GM06990 (cell line): ENCODE measurements at places on chromosomes 3 and 15.
A peak's percentile ranks its signal among the peaks of the same experiment; 100 is the strongest.

GRCh38 chr3:108051005-108051404, 39.8 kb downstream of the CD47 start:
- no peak for DNase-seq

- no peak for DNase-seq
Observed at GRCh38 chr15:49225572-49226281, 55.7 kb downstream of the GALK2 start.

DNA sequence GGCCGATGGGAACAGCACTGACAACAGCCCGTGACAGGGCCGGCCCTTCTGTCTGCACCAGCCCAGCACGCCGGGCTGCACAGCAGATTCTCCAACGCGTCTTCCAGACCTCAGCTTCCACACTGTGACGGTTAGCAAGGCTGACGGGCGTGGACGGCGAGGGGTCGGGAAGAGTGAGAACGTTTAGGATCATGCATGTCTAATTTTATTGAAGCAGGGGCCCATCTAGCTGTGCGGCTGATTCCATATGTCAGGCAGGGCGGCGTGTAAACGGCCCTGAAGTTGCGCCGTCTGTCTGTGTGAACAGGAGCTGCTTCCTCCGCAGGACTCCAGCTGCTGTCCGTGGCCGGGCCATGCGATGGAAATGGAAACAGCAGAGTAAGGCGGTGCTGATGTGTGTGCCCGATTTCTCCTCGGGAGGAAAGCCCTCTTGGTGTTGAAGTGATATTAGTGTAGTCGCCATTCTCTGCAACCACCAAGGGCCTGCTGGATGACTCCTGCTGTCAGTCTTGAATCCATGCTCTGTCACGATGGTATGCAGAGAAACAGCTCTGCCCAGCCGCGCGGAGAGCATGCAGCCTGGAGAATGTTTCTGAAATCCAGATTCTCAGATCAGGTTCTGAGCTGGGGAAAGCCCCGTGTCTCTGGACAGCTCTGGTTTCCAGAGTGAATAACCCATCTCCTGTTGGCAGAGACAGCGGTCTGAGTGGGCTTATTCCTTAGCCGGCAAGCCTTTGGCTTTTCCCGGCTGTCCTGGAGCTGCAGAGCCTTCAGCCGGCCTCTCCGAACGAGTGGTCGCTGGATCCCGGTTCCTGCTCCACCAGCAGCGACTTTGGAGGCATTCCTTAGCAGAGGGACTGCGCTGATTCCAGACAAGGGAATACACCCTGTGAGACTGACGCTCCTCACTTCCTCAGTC, 158.1 kb upstream of the UBE3A start:
- no peak for DNase-seq

DNA sequence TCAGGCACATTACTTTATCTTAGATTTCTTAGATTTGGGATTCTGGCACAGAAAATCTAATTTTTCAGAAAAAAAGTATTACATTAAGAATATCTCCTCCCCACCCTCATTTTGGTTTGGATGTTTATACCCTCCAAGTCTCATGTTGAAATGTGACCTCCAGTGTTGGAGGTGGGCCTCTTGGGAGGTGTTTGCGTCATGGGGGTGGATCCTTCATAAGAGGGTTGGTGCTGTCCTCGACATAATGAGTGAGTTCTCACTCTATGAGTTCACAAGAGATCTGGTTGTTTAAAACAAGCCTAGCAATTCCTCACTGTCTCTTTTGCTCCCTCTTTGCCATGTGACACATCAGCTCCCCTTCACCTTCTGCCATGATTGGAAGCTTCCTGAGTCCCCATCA, 45.6 kb upstream of the WWTR1 start:
- no peak for DNase-seq

DNA sequence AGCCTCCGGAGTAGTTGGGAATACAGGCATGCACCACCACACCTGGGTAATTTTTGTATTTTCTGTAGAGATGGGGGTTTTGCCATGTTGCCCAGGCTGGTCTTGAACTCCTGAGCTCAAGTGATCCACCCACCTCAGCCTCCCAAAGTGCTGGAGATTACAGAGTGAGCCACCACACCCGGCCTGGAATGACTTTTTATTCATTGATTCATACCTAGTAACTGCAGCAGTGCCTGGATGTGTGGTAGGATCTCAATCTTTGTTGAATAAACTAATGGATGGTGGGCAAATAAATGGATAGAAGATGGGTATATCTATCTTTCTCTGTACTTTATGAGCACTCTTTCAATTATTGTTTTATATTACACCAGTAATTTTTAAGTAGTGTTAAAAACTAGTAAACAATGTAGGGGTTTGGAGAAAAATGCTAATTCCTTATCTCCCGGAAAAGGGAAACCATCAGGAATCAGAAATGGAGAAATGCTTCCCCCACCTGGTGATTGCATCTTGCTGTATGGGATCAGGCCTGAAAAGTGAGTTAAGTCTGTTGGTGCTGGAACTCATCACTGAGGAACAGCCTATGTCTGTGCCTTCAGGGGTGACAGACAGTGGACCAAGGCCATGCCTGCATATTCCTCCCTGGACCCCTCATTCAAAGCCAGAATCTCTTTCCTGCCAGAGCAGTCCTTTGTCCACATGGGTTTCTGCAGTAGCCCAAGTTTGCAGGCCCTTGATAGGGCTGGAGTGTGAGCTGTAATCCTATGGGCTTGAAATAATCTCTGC, 161.0 kb upstream of the CTDSPL start:
- DNase-seq = no peak

GRCh38 chr3:69368129-69368741, 17.7 kb downstream of the FRMD4B start:
- peak; percentile 76 for DNase-seq

DNA sequence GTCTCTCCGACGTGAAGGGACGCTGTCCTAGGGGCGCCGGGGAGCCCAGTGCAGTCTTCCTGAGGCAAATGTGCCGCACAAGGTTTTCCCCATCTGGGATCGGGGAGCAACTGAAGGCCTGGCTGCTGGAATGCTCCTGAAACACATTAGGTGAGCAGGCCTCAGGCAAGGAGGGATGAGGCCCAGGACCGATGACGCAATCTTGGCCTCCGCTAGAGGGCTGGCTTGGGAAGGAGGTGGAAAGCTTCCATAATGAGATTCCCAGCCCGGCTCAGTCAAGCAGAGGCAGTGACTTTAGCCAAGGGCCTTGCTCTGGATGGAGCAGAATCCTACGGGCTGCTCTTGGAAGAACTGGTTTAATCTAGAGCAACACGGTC, 50.8 kb downstream of the CPN2 start:
- DNase-seq = no peak

- DNase-seq = no peak
Observed at GRCh38 chr3:98744283-98744682, 18.9 kb upstream of the ST3GAL6 start.

- no peak for DNase-seq
Observed at GRCh38 chr15:31377030-31377429, 50.4 kb downstream of the KLF13 start.

DNA sequence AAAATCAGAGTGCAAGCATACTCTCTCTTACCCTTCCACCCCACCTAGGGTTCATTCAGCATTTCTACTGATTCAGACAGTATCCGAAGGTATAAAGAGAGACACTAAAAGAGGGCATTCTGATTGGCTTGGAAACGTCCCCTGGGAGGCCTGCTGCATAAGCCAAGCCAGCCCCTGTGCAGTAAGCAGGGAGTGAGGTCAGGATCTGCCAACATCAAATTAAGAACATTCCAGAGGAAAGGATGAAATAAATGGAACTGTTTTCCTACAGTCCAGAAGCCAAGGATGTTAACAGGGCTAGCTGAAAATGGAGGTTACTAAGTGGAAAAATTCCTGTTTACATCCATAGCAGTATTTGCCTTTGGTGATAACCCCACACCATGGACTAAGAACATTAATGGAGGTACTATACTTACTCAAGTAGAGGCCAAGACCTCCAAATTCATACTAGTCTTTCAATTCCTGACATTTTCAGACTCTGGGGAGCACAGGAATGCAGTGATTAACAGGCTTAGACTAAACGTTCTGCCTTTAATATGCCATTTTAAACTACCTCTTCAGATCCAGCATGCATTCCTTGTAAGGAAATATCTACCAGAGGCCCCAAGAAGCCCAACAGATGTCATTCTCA, 34.5 kb downstream of the NPTN start:
- no peak for DNase-seq

- no peak for DNase-seq
Observed at GRCh38 chr3:59782664-59783063, 732.8 kb upstream of the CFAP20DC start.

DNA sequence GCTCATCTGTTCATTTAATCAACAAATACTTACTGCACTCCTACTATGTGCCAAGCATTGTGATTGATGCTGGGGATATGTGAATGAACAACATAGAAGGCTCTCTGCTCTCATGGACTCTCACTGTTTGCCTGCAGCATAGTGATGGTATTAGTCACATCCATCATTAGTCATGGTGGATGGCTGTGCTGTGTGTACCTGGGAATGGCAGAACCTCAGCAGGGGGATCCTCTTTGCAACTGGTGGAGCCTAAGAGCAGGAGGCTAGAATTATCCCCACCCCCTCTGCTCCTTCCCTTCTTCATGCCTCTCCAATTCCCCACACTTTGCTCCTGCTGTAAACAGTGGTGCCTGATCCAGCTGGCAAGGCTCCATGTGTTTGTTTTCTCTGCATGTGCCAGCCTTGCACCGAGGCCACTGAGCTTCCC, 20.5 kb downstream of the BOC start:
- DNase-seq = no peak

DNA sequence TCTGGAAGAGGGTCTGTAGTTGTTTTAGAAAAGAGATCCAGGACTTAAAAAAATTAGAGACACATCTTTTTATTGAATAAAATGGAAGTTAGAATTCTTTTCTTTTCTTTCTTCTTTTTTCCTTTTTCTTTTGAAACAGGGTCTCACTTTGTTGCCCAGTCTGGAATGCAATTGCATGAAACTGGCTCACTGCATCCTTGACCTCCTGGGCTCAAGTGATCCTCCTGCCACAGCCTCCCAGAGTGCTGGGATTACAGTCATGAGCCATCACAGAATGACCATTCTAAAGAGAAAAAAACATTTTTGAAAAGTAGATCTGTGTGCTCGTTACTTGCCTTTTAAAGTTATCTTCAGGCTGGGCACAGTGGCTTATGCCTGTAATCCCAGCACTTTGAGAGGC, 3.6 kb downstream of the ATXN7 start:
- no peak for DNase-seq

GRCh38 chr15:47778263-47778770, 61.0 kb downstream of the SEMA6D start:
- no peak for DNase-seq

DNA sequence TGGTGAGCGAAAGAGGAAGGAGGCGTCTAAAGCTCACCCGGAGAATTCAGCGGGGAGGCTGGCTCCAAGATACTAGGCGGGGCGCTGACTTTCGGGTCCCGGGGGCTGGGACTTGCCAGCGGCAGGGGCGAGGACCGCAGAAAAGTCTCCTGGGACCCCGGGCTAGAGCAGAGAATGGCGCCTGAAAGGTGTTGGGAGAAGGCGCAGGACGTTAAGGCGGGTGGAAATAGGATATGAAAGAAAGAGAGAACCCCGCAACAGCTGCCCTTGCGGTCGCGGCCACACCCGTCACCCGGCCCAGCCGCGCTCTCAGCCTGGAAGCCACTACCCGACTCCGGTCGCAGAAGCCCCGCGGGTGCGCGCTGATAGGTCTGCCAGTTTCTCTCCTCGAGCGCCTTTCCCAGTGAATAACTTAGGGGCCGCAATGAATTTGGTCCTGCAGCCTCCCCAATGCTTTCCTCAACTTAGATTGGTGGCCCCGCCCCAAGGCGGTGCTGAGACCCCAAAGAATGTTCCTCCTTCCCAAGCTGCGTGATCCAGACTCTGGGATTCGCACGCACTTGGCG, 604 bp downstream of the LTK start:
- peak; percentile 63 for DNase-seq

- DNase-seq = no peak
Observed at GRCh38 chr15:62912808-62913207, 129.7 kb upstream of the TPM1 start.

GRCh38 chr3:133386876-133387275, 13.0 kb upstream of the BFSP2 start:
- no peak for DNase-seq

GRCh38 chr15:61851955-61852354, 208.3 kb downstream of the VPS13C start:
- no peak for DNase-seq

DNA sequence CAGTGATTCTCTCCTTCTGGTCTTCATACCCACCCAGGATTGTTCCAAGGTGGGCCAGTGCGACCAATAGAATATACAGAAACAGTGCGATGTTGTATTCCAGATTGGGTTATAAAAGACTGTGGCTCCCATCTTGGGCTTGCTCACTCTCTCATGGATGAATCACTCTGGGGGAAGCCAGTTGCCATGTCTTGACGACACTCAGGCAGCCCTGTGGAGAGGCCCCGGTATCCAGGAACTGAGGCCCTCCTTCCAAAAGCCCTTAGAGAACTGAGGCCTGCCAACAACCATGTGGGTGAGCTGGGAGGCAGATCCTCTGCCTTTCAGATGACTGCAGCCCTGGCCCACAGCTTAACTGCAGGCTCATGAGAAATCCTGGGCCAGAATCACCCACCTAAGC, 57.2 kb downstream of the SH3GL3 start:
- DNase-seq = no peak

GRCh38 chr3:22089284-22089683, 338.3 kb upstream of the ZNF385D start:
- DNase-seq = no peak

- peak; percentile 72 for DNase-seq
Observed at GRCh38 chr3:5298453-5298852, 110.9 kb downstream of the EDEM1 start.

- DNase-seq = no peak
Observed at GRCh38 chr3:33363113-33363800, 76.9 kb downstream of the UBP1 start.

- no peak for DNase-seq
Observed at GRCh38 chr3:15514663-15515340, 6.7 kb downstream of the COLQ start.

DNA sequence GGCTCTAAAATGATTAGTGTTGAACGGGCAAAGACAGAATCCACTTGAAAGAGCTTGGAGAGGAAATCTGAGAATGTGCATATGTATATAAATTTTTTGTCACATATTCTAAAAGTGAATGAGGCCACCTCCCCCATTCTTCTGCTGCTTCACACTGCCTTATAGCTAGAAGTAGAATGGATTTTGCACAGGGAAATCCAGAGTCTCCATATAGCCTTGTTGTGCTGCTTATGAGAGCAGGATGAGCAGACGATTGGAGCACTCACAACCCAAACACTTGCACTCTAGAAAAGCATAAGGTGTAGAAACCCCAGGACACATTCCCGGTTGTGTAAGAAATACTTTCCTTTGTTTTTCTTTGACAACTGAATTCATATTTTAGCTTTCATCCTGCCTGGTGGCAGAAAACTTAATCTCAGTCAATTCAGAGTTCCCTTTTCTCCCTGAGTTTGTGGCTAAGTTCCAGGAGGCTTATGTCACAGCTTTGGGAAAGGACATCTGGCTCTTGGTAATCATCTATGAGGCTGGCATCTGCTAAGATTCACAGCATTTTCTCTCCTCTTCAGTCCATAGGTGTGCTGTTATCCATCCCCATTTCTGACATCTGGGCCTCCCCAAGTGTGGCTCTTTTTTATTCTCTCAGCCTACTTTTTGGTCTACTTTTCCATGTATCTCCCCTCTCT, 188.4 kb upstream of the PFN2 start:
- DNase-seq = no peak
